ENCODE measurements at places on chromosomes 7 and 10.

- peak; percentile 75 for DNase-seq
These were observed 36.6 kb downstream of the SRPK2 start for GRCh38 chr7:105352018-105352612.

GRCh38 chr7:132023466-132023865 is 467.0 kb upstream of the PODXL start:
- DNase-seq, result no peak

- no peak for DNase-seq
These were observed 13.1 kb downstream of the TECPR1 start for GRCh38 chr7:98238976-98239375.

GRCh38 chr10:114273910-114274309 is 34.9 kb downstream of the VWA2 start:
- DNase-seq, result no peak

DNA sequence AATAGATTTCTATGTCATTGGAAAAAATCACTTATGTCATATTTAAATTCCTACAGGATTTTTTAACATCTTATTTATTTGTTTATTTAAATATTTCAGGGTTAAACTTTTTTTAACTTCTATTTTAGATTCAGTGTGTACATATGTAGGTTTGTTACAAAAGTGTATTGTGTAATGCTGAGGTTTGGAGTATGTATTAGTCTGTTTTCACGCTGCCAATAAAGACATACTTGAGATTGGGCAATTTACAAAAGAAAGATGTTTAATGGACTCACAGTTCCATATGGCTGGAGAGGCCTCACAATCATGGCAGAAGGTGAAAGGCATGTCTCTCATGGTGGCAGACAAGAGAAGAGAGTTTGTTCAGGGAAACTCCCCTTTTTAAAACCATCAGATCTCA is 65.4 kb downstream of the MGAM2 start:
- no peak for DNase-seq

DNA sequence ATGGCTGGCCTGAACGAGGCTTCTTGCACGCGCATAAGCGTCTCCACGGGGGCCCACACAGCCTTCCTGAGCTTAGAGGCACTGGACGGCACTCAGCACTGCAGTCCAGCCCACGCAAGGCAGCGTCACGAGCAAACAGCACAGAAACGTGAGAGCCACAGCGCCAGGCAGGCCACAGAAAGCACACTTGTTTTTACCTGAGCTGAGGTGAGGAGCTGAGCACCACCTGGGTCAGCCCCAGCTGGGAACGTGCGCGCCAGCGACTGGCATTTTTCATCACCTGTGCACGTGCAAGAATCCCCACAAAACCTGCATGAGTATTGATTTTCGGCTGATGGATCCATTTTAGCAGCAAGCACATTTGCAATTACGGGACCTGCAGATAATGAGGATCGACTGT is 26.7 kb downstream of the IQCE start:
- DNase-seq, result no peak

DNA sequence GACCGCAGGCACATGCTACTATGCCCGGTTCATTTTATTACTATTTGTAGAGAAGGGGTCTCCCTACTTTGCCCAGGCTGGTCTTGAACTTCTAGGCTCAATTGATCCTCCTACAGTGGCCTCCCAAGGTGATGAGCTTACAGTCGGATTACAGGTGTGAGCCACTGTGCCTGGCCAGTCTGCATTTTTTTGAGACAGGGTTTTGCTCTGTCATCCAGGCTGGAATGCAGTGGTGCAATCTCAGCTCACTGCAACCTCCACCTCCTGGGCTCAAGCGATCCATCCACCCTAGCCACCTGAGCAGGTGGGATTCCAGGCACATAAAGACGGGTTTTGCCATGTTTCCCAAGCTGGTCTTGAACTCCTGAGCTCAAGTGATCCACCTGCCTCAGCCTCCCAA is 2.3 kb upstream of the H2BK1 start:
- no peak for DNase-seq

GRCh38 chr10:127100983-127101615 is 95.3 kb downstream of the INSYN2A start:
- no peak for DNase-seq

DNA sequence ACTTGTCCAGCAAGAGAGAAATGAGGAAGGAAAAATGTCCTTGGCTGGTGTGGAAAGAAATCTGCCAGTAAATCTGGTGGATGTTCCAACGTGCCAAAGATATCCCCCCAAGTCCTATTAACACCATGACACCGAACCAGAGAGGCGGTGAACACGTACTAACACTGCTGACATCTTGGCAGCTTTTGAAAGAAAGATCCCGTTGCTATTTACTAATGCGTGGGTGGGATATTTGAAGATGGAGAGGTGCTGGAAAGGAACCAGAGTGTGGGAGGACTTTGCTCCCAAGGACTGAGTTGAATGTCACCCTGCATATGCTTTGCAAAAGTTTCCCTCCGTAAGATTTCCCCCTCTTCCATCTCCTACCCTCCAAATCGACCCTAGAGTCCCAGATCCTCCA is 7.9 kb downstream of the CCDC3 start:
- DNase-seq, result no peak

DNA sequence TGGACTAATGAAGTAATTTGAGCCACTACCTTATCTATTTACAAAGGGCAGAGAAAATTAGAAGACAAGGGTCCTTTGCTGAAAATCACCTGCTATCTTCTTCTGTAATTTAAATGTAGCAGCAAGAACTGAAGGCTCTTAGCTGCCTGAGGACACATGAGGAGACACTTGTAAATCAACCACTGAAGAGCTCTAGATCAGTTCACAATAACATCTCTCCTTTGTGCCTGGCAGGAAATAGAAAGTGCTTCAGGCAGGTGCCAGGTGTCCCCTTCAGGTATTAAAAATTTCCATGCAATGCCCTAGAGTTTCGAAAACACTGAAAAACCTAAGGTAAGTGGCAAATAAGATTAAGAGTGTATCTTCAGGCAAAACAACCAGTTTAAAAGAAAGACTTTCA is 474.6 kb downstream of the GRM8 start:
- DNase-seq, result no peak

- no peak for DNase-seq
These were observed 103.2 kb downstream of the ADCY1 start for GRCh38 chr7:45677311-45677900.

DNA sequence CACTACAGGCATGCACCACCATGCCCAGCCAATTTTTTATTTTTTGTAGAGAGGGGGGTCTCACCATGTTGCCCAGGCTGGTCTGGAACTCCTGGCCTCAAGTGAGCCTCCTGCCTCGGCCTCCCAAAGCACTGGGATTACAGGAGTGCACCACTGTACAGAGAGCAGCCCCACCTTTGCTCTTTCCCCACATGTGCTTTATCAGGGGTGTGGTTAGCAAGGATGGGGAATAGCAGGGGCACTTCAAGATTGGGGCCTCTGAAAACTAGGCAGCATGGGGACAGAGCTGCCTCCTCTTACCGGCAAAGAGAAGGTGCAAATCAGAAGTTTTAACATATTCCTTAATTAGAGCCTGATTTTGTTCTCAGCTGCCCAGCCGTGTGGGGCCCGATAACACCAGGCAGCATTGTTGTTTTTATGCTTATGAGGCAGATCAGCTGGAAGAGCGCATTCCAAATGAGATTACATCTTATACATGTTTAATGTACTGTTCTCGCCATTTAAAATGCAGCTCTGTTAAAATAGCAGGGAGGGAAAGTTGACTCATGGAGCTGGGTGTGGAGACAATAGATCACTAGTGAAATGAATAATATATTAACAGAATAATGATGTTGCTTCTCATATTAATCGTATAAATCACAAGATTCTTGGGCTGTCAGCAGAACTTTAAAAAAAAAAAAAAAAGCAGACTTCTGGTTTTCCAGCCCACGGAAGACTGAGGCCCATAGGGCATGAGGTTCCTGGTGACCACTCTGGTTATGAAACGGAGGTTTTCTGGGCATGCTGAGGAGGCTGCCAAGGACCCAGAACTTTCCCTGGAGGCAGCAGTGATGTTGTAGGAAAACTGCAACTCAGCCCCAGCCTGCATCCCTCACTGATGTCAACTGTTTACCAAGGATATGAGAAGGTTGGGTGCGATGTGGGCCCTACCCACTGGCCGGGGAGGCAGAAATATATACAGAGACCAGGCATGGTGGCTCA is 62.5 kb downstream of the TMEM130 start:
- no peak for DNase-seq

GRCh38 chr7:41912851-41913567 is 210.1 kb upstream of the INHBA start:
- no peak for DNase-seq

GRCh38 chr7:146656988-146657387 is 540.4 kb downstream of the CNTNAP2 start:
- DNase-seq, result no peak

GRCh38 chr10:73646598-73647041 is 5.3 kb upstream of the MYOZ1 start:
- no peak for DNase-seq

- DNase-seq, result peak; percentile 92
These were observed 228.2 kb downstream of the PTEN start for GRCh38 chr10:88091490-88092061.

DNA sequence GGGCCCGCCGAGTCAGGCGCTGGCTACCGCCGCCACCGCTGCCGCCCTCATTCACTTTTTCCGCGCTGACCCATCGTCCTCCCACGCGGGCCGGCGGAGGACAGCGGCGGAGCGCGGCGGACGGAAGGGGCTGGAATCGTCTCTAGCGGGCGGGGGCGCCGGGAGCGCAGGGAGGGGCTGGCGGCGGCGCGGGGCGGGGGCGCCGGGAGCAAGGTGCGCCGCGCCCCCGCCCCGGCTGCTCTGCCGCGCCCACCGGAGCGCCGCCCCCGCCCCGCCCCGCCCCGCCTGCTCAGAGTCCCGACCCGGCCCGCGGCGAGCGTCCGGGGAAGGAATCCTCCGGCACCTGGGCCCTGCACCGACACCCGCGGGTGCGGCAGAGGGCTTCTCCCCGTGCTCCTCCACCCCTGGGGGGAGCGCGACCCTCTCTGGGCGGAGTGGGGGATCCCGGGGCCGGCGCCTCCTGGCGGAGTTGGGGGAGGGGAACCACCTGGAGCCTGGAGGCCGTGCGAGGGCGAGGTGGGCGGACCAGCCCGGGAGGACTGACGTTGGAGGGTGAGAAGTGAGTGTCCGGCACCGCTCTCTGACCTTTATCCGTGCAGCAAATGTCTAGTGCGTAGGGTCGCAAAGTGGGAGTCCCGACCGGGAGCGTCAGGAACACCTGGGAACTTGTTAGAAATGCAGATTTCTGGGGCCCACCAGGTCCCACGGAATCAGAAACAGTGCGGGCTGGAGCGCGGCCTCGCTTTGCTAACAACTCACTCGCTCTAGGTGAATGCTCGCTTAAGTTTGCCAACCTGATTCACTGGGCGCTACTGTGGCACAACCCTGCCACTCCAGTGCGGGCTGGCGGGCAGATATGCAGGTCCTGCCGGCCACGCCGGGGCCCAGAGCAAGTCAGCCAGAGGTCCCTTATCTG is at the start of gene COBL:
Gene COBL, minus strand, starts transcription at position 144 of the 916 bp plus-strand sequence. CDS start 176 bp downstream, outside the sequence.
- DNase-seq, result no peak

GRCh38 chr7:33764752-33765451 is 140.4 kb upstream of the BMPER start:
- DNase-seq, result no peak

DNA sequence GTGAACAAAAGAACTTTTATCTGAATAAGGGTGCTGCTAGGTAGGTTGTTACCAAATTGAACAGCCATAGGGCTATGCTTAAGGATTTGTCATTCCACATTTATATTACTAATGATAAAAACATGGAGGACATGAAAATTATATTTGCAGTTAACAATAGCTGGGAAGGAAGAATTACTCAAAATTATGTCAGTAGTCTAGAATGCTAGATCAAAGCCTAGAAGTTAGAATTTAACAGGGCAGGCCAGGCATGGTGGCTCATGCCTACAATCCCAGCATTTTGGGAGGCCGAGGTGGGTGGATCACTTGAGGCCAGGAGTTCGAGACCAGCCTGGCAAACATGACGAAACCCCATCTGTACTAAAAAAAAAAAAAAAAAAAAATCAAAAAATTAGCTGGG is 9.4 kb downstream of the STK17A start:
- no peak for DNase-seq

- DNase-seq, result no peak
These were observed 6.1 kb downstream of the PKD1L1 start for GRCh38 chr7:47942132-47942531.

GRCh38 chr7:96111405-96111804 is 210.5 kb downstream of the SLC25A13 start:
- no peak for DNase-seq

GRCh38 chr10:112243713-112244112 is 39.5 kb upstream of the TECTB start:
- DNase-seq, result no peak

- DNase-seq, result no peak
These were observed 505.8 kb downstream of the SUGCT start for GRCh38 chr7:40640566-40640965.

GRCh38 chr10:2978111-2978510 is 89.2 kb upstream of the PFKP start:
- peak; percentile 50 for DNase-seq

- DNase-seq, result no peak
These were observed 125.4 kb downstream of the JAZF1 start for GRCh38 chr7:28055161-28055544.

- DNase-seq, result no peak
These were observed 3.1 kb upstream of the PLPP4 start for GRCh38 chr10:120453886-120454285.

- peak; percentile 58 for DNase-seq
These were observed 21.0 kb downstream of the CDK6 start for GRCh38 chr7:92815412-92815811.

DNA sequence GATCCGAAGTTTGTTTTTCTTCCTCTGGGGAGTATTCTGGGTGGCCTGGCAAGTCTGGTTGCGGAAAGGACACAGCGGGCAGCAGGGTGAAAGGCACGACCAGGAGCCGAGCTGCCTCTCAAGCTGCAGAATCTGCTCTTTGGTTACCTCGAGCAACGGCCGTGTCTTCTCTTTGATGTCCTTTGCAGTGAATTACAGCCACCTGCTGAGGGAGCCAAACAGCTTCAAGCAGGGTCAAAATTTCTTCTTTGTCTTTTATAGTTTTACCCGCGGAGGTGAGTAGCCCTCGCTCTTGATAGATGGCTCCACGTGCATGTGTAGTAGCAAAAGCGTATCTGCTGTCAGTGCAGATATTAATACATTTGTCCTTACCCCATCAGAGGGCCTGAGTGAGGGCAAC is 177.3 kb upstream of the MBL2 start:
- no peak for DNase-seq

DNA sequence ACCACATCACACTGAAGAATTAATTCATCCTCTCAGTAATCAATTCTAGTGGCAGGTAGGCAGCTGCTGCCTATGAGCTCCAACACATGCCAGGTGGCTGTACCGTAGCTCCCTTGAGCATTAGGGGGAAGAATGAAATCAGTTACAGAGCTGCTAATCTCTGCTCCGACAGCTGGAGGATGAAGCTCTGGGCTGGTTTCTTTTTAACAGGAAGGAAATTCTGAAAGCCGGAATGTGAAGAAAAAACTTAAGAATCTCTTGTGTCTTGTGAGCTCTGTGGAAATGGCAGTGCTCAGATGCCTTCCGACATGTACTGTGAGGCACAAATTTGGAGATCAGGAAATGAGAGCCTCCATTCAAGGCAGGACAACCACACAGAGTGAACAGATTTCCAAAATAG is 2.8 kb upstream of the AHCYL2 start:
- DNase-seq, result no peak

GRCh38 chr10:86423739-86424138 is 57.1 kb upstream of the GRID1 start:
- no peak for DNase-seq
